IMR-90 (cell line): ENCODE measurements at places on chromosomes 2 and 18. TPM values are rescaled to one million over a fixed set of nuclear protein-coding genes. Genes with fewer than 3 reads are reported as not detected.

CRYGC gene
- not detected in 2 replicates for polyA plus RNA-seq

- DNase-seq, result peak; percentile 89
Observed at GRCh38 chr2:157747695-157748370, 119.2 kb upstream of the ACVR1C start.

DNA sequence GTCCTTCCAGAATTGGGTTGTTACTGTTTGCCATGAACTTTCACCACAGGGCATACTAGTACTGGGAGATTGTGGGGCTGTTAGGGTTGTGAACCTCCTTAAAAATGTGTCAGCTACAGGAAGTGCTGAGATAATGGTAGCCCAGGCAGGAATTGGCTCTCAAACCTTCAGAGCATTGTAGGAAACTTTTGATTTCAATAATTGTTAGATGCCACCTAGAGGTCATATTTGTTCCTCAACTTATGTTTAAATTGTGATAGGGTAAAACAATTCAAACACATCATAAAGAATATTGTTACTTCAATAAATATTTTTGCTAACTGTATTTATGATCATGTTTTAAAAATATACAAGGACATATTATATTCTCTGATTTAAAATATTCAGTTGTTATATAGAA, 594.6 kb downstream of the ADCYAP1 start:
- no peak for DNase-seq

IL1B gene
- polyA plus RNA-seq, result 3.2 and 4.4 TPM in 2 replicates

ST8SIA5 gene
- 0.03 TPM in 1 of 2 replicates, not detected in the other for polyA plus RNA-seq

DNA sequence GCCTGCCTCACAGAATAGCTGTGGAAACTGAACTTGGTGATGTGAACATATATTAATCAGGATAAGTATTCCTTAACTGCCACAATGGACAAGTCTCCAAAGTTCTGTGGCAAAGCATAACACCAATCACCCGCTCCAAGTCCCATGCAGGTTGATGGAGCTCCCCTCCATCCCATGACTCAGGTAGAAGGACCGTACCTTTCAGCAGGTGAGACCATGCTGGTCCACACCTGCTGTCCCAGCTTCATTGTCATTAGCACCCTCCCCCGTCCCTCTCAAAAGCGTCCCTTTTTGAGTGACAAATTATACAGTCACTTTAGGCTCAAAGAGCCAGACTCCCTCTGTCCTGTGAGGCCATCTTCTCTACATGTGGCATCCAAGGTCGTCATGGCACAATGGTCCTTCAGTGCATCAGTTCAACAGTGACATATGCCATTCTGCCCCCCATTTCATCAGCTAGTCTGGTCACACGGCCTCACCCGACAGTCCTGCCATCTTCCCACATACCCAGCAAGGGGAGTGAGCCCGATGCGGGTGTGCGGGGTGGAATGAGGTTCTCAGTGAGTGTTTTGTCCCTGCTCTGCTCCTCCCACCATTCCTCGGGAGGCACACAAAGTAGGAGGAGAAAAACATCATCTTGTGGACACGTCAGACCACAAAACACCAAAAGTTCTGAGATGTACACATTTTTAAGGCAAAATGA, 136.7 kb upstream of the MYCN start:
- no peak for DNase-seq

- DNase-seq, result no peak
Observed at GRCh38 chr2:108562274-108562673, 28.0 kb downstream of the LIMS1 start.

DNA sequence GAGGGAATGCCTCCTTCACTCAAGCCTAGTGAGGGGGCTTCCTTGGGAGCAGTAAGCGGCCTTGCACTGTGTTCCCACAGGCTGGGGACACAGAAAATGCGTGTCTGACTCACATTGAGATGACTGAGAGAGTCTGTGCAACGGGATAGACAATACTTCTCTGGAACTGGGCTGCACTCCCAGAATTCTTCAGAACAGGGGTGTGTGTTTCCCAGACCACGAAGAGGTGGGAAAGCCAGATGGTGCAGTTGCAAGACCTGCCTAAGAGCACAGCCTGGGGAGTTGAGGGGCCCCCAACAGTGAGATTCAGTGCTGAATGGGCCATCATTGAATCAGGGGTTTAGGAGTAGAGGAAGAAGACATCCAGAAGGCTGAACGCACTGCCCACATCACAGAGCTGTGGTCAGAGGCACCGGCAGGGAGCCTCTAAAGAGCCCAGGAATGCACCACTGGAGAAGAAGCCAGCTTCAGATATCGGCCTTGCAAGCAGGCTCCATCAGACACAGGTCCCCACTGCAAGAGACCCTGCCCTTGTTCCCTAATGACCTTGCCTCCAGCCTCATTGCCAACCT, 36.6 kb upstream of the MRPL19 start:
- peak; percentile 36 for DNase-seq

GRCh38 chr2:217994776-217995274, 8.0 kb downstream of the TNS1 start:
- DNase-seq, result peak; percentile 90

DNA sequence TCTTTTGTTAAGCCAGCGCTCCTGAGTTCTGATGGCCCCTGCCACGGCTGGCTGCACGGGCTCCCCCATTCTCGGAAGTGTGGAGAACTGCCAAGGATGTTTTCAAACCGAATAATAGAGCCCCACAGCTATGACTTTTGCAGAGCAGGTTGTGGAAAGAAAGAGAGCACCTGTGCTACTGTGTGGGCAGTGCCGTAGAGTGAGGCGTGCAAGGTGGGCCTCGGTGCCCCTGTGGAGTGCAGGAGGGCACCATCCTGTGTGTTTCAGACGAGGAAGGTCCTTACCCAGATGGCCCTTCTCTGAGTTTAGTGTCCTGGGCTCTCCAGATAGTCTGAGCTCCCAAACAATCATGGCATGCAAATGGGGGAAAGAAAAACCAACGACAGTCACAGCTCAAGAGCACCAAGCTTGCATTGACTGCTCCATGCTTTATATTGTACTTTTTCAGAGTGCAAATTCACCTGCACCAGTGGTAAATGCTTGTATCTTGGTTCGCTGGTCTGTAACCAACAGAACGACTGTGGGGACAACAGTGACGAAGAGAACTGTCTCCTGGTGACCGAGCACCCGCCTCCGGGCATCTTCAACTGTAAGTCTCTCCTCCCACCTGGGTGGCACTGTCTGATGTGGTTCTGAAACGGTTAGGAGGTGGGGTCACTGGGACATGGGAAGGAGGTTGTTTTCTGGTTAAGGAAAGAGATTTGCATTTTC, 219.4 kb downstream of the LDLRAD4 start:
- no peak for DNase-seq
